ENCODE measurements at places on chromosomes 6 and 20.

DNA sequence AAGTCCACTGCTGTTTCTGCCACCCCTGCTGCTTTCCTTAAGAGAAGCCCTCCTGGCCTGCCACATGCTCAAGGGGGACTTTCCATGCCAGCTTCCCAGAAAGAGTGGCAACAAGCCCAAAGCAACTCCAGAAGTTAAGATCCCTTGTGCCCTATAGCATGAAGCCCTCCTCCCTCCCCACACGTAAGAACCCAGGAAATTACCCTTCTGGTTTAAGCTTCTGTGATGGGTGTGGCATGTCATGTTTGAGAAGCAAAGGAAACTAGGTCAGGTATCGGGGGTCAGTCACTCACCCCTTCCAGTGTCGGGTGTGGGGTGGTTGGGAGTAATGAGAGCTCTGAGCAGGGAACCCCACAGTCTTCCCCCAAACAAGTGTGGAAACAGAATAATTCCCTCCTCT is 196.1 kb downstream of the LRFN2 start:
- no peak for ATAC-seq

DNA sequence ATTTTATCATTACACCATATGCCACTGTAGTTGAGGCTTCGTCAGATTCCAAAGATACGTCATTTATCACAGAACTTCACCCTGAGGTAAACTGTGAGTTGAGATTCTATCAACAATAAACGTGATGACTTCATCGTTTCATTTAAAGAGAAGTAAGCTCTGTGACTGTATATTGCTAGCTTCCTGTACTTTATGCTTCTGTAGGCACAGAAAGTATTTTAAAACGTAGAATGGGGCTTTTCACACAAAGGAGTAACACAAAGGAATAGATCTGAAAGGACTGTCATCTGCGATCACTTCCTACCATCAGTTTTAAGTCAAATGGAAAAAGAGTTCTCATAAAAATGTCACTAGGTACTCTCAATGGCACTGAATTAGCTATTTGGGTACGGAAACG is 234.4 kb upstream of the MCHR2 start:
- no peak for ATAC-seq

DNA sequence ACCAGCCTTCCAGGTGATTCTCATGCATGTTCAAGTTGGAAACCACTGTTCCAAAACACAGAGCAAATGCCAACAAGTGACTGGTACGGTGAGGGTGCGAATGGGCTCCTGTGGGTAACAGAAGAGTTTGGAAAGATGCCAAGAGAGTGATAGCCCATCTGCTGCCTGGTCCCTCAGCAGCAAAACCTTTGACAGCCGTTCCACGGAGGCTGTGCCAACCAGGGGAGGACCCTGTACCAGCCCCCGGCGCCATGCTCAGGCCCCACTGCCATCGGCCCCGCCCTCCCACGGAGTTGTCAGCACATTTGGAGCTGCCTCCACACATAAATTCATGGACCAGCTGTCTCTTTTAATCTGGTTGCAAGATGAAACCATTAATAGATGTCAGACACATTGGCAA is 4.4 kb upstream of the PTPRT start:
- ATAC-seq = no peak

DNA sequence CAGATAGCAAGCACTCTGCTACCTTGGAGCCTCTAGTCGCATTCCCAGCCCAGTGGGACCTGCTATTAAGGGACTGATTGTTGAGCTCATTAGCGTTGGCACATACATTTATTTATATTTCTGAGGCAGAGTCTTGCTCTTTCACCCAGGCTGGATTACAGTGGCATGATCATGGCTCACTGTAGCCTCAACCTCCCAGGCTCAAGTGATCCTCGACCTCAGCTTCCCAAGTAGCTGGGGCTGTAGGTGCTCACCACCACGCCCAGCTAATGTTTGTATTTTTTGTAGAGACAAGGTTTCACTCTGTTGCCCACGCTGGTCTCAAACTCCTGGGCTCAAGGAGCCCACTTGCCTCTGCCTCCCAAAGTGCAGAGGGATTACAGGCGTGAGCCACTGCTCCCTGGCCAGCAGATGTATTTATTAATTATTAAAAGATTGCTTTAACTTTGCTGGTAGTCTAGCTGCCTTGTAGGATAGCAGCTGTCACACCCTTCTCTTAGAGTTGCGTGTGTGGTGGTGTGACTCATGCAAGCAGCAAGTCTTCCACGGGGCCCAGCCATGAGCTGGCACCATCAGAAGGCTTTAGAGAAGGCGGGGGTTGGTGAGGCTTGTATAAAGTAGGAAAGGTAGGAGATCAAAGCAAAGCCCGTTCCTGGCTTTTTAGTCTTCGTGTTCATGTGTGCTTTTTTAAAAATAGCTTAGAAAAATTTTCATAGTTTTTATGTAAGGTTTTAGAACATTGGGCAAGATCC is 16.5 kb downstream of the ACTR5 start:
- no peak for ATAC-seq

DNA sequence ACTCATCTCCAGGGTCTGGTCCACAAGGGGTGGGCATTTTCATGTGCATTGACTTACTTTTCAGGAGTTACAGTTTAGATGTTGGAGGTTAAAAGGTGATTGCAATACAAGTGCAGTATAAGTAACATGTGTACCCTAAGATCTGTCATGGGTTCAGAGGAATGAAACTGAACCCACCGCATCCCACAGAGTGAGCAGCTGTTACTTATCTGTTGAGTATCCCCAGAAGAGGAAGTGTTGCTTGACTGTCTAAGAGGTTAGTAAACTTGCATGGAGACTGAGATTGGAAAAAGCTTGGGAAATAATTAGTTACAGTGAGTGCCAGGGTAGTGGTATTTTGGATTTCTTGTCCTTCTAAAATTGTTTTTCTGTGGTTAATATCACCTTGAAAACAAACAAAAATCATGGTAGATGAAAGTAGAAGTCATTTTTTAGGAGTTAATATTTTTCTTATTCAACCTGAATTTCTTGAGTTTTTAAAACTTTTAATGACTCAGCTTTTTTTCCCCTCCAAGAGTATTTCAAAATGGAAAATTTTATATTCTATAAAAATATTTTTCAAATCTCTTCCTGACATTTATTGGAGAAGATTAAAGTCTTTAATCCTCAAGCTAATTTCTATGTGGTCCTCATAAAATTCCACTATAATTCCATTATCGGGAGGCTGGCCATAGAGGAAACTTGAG is 306.1 kb downstream of the ZNF217 start:
- ATAC-seq = no peak

DNA sequence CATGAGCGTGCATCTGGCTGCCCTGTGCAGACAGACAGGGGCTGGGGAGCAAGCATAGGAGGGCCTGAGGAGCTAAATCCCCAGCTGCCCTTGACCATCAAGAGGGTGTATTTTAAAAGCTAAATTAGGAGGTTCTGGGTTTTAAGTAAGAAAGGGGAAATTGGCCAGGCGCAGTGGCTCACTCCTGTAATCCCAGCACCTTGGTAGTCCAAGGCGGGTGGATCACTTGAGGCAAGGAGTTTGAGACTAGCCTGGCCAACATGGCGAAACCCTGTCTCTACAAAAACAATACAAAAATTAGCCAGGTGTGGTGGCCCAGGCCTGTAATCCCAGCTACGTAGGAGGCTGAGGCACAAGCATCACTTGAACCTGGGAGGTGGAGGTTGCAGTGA is 27.8 kb downstream of the SERPINB6 start:
- ATAC-seq = peak; percentile 0

- no peak for ATAC-seq
Measured at GRCh38 chr20:32159766-32160221, 47.7 kb downstream of the PLAGL2 start.

DNA sequence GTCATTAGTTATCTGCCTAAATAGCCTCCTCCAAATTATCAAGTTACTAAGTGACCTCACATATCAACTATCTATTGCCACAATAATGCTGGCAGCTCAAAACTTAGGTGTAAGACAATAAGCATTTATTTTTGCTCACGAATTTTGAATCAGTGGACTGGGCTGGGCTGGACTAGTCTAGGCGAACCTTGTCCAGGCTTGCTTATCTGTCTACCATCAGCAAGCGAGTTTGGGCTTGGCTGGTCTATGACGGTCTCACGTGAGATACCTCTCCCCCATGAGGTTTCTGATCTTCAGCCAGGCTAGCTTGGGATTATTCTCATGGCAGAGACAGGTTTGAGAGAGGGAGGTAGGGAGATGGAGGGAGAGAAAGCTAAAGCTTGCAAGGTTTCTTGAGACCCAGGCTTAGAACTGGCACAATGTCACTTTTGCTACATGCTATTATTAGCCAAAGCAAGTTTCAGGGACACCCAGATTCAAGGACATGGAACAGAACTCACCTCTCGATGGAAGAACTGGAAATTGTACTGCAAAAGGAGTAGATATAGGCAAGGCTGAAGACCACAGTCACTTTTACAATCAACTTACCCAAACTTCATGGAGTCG is 80.9 kb downstream of the WASF1 start:
- no peak for ATAC-seq

DNA sequence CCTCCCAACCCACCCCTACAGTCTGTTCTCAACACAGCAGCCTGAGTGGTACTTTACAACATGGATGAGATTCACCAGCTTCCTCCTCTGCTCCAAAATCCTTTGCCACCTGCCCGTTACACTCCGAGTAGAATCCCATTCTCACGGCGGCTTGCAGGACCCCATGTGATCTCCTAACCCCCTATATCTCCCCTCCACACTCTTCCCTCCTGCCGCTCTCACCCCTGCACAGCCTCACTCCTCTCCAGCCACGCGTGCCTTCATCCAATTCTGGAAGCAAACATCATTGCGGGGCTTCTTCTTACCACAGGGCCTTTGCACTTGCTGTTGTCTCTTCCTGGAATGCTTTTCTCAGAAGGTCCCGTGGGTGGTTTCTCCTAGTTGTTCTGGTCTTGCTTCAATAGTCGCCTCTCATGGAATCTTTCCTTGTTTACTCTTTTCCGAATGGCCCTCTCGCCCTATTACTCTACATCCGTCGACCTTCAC is 472.3 kb downstream of the CDH26 start:
- no peak for ATAC-seq

- ATAC-seq = peak; percentile 57
Measured at GRCh38 chr20:8216375-8217200, 84.5 kb downstream of the PLCB1 start.

- no peak for ATAC-seq
Measured at GRCh38 chr6:81998432-81998831, 246.0 kb upstream of the TENT5A start.

DNA sequence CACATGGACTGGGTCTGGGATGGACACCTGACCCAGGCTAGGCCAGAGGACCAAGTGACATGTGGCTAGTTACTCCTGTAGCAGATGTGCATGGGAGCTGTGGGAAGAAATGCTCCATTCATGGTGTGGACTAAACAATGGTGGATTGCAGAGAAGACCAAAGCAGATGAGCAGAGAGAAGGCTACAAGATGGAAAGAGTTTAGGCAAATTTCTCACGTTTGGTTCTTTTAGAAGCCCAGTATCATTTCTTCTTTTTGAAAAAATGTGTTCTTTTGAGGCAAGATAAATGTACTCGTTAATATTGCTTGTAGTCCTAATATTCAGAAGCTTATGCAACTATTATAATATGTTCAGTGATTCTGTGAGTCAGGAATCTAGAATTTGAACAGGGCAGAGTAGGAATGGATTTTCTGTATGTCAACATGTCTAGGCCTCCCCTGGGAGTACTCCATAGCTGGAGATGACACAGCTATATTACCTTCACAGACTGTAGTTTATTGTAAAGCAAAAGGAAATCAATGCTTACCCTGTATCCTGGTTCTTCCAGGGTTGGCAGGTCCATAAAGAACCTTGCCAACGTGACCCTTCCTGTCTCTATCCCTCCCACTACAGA is 2.3 kb upstream of the BTN2A1 start:
- ATAC-seq = no peak

GRCh38 chr6:142304241-142304640 is 2.4 kb downstream of the ADGRG6 start:
- no peak for ATAC-seq

DNA sequence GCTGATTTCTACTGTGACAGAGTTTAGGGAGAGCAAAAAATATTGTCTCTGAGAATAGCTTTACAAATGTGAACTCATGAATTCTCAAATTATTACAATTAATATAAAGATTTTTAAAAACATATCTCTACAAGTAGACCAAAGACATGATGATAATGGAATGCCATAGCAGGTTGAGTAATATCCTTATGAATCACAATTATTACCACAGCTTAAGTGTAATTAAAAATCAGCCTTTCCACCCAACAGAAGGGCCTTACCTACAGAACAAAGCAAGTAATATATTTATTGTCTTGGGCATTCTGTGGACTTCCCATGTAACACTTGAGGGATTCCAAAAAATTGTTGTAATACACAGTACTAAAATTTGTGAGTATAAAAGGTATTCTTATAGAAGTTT is 1099.6 kb upstream of the GJE1 start:
- no peak for ATAC-seq

DNA sequence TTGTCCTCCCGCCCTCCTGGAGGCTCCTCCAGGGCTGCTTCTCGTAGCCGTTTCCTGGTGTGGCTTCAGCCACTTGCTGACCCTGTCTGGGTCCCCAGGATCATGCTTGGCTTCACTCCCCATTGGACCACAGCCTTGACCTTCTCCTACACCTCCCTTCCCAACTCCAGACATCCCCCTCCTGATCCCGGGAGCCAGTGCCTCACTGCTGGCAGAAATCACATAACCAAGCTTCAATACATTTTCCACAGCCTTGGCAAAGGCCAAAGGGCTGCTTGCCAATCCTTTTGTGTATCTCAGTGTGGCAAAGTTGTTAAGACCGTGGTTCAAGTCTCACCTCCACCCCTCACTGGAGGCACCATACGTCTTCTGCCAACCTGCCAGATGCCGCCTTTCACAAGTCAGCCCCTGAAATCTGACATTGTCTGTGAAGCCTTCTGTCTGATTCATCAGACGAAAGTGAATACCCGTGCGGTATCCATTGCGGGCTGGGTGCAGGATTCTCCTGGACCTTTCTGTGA is 60.1 kb downstream of the PHACTR3 start:
- no peak for ATAC-seq

Measured in stimulated activated memory B cell treated with anti-CD40 and anti-IgM and Interleukin-4, amounts not matched to agents 10 μg/mL and 1 μg/mL and 100 μg/mL, for 72 hours (primary cell).